Activated CD8-positive, alpha-beta memory T cell treated with anti-CD3 and anti-CD28 coated beads, Interleukin-2, amount 50 U/mL, for 4 hours (primary cell): ENCODE measurements at places on chromosomes 13 and 19.

DNA sequence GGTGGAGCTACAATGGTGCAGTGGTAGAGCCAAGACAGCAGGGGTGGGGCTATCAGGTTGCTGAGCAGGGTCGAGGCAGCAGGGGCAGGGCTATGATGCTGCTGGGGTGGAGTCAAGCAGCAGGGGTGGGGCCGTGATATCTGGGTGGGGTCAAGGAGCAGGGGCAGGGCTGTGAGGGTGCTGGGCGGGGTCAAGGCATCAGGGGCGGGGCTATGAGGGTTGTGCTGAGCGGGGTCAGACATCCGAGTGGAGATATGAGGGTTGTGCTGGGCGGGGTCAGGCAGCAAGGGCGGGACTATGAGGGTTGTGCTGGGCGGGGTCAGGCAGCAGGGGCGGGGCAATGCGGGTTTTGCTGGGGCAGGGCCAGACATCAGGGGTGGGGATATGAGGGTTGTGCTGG lies 14.7 kb downstream of the HCN2 start:
- no peak for DNase-seq

DNA sequence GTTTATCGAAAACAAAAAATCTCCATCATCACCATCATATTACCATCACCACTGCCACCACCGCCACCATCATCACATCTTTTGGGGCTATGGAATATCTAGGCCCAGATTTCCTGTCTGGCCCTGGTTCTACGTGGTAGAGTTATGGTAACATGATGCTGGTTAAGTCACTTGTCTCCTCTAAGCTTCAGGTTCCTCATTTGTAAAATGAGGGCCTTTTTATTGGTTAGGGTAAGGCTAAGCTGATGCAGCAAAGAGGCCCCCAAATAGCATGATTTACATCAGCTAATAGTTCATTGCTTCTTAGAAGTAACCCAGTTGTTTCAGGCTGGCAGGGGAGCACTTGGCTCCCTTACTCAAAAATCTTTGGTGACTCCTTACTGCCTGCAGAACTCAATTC lies 37.9 kb downstream of the PCDH8 start:
- DNase-seq, result no peak

DNA sequence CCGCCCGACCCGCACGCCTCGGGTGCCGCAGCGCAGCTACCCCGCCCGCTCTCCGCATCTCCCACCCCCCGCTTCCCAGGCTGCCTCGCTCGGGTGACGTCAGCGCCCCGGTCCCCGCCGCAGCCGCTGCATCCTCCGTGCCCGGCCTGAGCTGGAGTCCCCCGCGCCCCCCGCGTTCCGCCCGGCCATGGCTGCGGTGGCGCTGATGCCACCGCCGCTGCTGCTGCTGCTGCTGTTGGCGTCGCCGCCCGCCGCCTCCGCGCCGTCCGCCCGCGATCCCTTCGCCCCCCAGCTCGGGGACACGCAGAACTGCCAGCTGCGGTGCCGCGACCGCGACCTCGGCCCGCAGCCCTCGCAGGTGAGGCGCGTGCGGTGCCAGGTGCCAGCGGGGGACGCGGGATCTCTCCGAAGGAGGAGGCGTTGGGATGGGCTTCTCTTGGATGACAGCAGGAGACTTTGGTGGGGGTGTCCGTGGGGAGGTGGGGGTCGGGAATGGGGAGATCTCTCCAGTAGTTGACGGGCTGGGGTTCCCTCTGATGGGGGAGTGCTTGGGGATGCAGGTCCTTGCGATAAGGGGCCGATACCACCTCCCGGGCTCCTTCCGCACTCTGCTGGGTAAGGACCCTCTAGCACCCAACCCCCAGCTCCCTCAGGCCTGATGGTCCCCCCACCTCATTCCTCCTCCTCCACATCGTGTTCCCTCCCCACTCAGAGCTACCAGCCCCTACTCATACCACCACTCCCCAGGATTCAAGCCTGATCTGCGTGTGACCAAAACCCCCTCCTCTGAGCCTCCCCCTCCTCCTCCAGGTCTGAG lies at the start of gene TMEM59L:
Gene TMEM59L, plus strand, starts transcription at position 99 of the 817 bp plus-strand sequence. Its CDS starts 89 bp downstream, at position 188.
- peak; percentile 52 for DNase-seq

DNA sequence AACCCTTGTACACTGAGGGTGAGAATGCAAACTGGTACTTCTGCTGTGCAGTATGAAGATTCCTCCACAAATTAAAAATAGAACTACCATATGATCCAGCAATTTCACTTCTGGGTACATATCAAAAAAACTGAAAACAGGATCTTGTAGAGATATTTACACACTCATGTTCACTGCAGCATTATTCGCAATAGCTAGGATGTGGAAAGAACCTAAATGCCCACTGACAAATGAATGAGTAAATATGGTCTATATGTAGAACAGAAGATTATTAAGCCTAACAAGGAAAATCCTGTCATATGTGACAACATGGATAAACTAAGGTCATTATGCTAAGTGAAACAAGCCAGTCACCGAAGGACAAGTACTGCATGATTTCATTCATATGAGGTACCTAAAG lies 304.7 kb downstream of the ENOX1 start:
- DNase-seq, result no peak

GRCh38 chr13:75505327-75505726 lies 23.4 kb upstream of the TBC1D4 start:
- DNase-seq, result no peak

DNA sequence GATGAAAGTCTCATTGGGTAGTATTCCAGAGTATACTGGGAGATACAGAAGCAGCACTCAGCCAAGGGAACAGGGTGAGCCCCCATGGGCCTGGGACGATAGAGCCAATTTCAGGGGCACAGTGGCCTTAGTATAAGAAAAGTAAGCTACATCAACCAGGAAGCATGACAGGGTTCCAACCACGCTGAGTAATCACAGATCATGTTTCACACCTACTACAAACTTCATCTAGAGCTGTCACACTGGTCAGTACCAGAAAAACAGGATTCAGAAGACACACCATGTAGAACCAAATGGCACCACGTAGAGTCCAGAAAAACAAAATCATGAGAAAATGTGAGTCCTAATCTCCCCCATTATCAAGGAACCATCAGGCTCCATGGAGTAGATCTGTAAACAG lies 1292.4 kb upstream of the MIR17HG start:
- no peak for DNase-seq

DNA sequence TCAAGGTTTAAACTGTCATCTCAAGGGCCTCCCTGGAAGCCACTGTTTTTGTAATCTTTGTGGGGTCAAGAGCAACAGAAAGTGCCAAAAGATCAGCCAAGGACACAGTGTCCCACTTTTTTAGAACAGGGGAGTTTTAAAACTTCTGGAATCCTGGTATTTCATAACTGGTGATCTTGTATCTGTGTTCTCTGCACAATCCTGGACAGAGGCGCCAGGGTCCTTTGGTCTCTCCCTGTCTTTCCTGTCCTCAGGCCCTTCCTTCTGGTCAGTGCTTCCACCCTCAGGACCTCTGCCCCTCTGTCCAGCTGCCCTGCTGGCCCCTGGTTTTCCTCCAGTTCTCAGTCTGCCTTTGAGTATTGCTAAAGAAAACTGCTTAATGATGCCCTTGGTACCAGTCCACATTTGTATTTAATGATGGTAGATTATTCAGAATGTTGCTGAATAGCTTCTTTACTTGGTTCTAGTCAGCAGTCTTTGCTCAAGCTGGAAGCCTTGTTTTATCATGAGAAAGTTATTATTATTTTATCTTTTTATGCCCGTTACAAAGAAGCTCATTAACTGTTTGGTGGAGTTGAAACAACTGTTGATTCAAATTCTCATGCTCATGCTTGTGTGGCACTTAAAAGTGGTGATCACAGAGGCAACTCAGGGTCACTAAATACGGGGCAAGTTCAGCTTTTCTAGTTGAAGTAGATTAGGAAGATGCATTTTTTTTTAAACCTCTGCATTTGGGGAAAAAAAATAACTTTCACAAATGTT lies 47.5 kb downstream of the WASF3 start:
- no peak for DNase-seq

DNA sequence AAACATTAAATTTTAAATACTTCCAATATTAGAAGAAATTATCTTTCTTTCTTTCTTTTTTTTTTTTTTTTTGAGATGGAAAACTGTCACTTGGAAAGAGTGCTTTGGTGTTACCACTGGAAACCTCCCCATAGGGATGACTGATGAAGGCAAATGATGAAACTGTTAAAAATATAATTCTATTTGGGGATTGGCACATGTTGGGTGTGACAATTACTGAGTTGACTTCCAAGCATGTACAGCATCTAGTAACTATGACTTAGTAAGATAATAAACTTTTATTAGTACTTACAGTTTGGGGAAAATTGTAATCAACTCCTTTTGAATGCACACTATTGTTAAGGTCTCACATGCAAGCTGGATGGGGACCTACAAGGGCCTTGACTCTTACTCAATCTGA lies 592.5 kb downstream of the KCTD12 start:
- DNase-seq, result no peak

GRCh38 chr13:105144020-105144419 lies 1391.4 kb downstream of the EFNB2 start:
- DNase-seq, result no peak

- no peak for DNase-seq
Measured at GRCh38 chr13:44132710-44133109, 240.9 kb upstream of the SERP2 start.

DNA sequence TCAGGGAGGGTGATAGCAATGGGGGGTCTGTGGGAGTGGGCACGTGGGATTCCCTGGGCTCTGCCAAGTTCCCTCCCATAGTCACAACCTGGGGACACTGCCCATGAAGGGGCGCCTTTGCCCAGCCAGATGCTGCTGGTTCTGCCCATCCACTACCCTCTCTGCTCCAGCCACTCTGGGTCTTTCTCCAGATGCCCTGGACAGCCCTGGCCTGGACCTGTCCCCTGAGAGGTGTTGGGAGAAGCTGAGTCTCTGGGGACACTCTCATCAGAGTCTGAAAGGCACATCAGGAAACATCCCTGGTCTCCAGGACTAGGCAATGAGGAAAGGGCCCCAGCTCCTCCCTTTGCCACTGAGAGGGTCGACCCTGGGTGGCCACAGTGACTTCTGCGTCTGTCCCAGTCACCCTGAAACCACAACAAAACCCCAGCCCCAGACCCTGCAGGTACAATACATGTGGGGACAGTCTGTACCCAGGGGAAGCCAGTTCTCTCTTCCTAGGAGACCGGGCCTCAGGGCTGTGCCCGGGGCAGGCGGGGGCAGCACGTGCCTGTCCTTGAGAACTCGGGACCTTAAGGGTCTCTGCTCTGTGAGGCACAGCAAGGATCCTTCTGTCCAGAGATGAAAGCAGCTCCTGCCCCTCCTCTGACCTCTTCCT lies 9.3 kb upstream of the CEACAM7 start:
- DNase-seq, result peak; percentile 3

DNA sequence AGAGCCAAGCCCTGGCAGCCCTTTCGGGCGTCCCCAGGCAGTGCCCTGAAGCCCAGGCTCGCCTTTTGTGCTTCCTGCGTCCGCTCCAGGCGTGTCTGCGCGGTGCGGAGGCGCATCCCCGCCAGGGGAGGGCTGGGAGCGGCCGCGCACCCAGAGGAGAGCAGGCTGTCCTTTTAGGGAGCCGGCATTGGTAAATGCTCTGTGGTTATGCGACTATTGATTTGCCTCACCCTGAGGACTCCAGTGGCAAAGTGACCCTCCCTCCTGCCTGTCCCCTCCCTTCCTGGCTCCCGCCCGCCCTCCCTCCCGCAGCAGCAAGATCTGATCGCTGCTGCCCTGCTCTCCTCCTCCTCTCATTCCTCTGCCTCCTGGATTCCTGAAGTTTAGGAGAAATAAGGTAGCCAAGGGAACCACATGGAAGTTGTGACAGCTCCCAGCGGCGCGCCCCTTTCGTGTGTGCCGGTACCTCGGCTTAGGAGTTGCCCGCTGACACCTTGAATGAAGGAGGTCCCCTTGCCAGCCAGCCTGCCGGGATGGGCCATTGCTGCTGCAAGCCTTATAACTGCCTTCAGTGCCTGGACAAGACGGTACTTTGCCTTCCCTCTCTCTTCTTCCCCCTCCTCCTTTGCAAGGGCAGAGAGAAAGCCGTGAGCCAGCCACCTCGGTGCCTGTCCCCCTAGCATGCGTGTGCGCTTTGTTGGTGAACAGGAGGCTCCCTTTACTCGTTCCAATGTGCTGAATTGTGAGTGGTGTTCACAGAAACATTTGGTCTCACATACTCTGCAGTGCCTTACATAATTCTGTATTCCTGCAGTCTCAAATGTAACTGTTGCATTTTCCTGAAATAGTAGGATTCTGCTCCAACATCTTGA lies 166.9 kb downstream of the SLC7A1 start:
- DNase-seq, result no peak

DNA sequence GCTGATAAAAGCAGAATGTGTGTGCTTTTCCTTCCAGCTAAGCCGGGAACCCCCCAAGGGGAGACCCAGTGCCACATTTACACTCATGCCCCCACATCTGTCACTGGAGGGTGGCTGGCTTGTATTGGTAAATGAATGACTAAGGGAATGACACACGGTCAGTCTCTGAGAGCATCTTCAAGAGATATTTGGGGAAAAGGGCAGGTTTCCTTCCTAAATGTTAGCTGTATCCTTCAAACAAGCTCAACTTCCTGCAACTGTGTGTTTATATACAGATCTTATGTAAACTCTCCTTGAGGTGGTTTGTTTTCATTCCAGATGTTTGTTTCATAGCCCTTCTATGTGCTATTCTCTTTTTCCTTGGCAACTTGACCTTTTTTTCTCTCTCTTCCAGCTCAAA lies 192.6 kb downstream of the COL4A1 start:
- no peak for DNase-seq

DNA sequence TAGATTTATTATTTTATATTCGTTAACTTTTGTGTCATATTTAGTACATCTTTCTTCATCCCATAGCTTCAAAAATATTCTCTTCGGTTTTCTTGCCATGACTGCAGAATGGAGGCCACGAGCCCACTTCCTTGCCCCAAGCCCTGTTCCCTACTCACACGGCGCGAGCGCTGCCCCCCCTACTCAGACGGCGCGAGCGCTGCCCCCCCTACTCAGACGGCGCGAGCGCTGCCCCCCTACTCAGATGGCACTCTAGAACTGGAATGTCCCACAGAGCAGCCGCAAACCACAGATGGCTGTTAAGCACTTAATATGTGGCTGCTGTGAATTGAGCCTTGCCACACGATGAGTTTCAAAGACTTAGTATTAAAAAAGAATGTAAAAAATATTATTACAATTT lies 102.2 kb upstream of the PEG3 start:
- DNase-seq, result no peak

GRCh38 chr13:97068151-97068550 lies 73.9 kb upstream of the OXGR1 start:
- DNase-seq, result no peak

DNA sequence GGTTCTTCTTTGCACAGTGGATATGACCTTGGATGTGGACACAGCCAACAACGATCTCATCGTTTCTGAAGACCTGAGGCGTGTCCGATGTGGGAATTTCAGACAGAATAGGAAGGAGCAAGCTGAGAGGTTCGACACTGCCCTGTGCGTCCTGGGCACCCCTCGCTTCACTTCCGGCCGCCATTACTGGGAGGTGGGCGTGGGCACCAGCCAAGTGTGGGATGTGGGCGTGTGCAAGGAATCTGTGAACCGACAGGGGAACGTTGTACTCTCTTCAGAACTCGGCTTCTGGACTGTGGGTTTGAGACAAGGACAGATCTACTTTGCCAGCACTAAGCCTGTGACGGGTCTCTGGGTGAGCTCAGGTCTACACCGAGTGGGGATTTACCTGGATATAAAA lies 9.4 kb downstream of the RFPL4AL1 start:
- no peak for DNase-seq

- no peak for DNase-seq
Measured at GRCh38 chr19:42628411-42629140, 33.9 kb upstream of the CEACAM8 start.

GRCh38 chr13:91136806-91137205 lies 210.7 kb upstream of the MIR17HG start:
- no peak for DNase-seq
